ENCODE measurements at places on chromosomes 7 and 10. TPM values are rescaled to one million over a fixed set of nuclear protein-coding genes. Genes with fewer than 3 reads are reported as not detected.

DNA sequence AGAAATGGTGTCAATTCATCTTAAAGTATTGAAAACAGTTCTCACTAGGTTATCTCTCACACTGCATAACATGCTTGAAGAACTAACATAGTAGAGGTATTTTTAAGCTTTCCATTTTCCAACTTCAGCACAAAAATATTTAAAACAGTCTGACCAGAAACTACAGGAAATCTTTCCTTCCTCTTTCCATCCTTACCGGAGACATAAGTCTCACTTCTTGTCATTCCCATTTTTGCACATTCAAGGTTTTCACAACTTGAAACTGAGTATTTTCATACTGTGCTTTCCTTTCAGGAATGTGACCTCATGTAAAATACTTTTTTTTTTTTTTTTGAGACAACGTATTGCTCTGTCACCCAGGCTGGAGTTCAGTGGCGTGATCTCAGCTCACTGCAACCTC, 45.2 kb downstream of the ARHGAP12 start:
- no peak for DNase-seq
- H3K4me3 ChIP-seq: no peak overlapping the region
- peaks cover 17% of the 10 kb centered on the region for H3K4me1 ChIP-seq
- H3K27me3 ChIP-seq: no peaks in the 10 kb centered on the region
- no peaks in the 10 kb centered on the region for H3K36me3 ChIP-seq

Gene GCC1
- 33.6 TPM for total RNA-seq

Gene LRRC18
- not detected for total RNA-seq

Gene TRIL
- total RNA-seq: not detected

- H3K4me1 ChIP-seq: no peaks in the 10 kb centered on the region
- H3K36me3 ChIP-seq: no peaks in the 10 kb centered on the region
- no peak overlapping the region for H3K4me3 ChIP-seq
- peaks cover 11% of the 10 kb centered on the region for H3K27me3 ChIP-seq
- DNase-seq: no peak
Measured at GRCh38 chr7:29637374-29637773, 73.7 kb downstream of the PRR15 start.

Gene TPK1
- 21.7 TPM for total RNA-seq

Gene GNG11
- total RNA-seq: 0.85 TPM

Gene HMX2
- not detected for total RNA-seq

DNA sequence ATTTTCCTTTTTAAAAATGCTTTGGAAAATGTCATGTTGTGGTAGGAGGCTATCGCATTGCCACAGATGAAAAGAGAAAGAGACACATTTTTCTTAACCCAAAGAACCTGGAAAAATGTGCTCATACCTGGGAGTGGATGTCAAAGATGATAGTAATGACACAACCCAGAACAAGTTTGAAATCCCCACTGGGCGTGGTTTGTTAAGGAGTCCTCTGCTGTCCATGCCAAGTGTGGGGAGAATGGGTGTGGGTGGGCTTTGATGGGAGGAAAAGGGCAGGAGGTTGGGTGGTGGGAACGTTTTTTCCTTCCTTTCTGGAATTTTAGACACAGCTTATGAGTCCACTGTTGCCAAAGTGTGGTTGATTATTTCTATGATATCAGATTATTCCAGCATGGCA, 10.9 kb downstream of the OPTN start:
- peaks cover 30% of the 10 kb centered on the region for H3K4me1 ChIP-seq
- peak overlapping the region; percentile 73 for H3K27ac ChIP-seq
- no peaks in the 10 kb centered on the region for H3K27me3 ChIP-seq
- H3K4me3 ChIP-seq: no peak overlapping the region

- peaks cover 5% of the 10 kb centered on the region for H3K4me1 ChIP-seq
- no peak overlapping the region for H3K27ac ChIP-seq
- H3K4me3 ChIP-seq: no peak overlapping the region
- no peaks in the 10 kb centered on the region for H3K27me3 ChIP-seq
- no peak for DNase-seq
- no peaks in the 10 kb centered on the region for H3K36me3 ChIP-seq
Measured at GRCh38 chr7:101678658-101679057, 49.6 kb upstream of the MYL10 start.

Gene AKR1C4
- total RNA-seq: not detected

- no peak within 1 kb of the TSS for H3K27ac ChIP-seq
- no peak for DNase-seq
- peaks cover 7% of the 10 kb centered on the region for H3K4me1 ChIP-seq
- H3K27me3 ChIP-seq: peaks cover 16% of the 10 kb centered on the region
- H3K4me3 ChIP-seq: no peak within 1 kb of the TSS
Measured at GRCh38 chr10:49298983-49299815, at the start of gene C10orf71. Gene C10orf71, plus strand, starts transcription at chr10:49299170. Its CDS starts 23,376 bp downstream, at chr10:49322546.

GRCh38 chr7:107838816-107839565, 36.0 kb upstream of the SLC26A3 start:
- peaks cover 5% of the 10 kb centered on the region for H3K4me1 ChIP-seq
- peaks cover 7% of the 10 kb centered on the region for H3K27me3 ChIP-seq
- H3K4me3 ChIP-seq: no peak overlapping the region

- H3K27me3 ChIP-seq: no peaks in the 10 kb centered on the region
- H3K27ac ChIP-seq: no peak overlapping the region
- no peaks in the 10 kb centered on the region for H3K36me3 ChIP-seq
- no peak overlapping the region for H3K4me3 ChIP-seq
Measured at GRCh38 chr7:20401861-20402746, 71.4 kb downstream of the ITGB8 start.

Gene RASA4B
- 23.7 TPM for total RNA-seq

DNA sequence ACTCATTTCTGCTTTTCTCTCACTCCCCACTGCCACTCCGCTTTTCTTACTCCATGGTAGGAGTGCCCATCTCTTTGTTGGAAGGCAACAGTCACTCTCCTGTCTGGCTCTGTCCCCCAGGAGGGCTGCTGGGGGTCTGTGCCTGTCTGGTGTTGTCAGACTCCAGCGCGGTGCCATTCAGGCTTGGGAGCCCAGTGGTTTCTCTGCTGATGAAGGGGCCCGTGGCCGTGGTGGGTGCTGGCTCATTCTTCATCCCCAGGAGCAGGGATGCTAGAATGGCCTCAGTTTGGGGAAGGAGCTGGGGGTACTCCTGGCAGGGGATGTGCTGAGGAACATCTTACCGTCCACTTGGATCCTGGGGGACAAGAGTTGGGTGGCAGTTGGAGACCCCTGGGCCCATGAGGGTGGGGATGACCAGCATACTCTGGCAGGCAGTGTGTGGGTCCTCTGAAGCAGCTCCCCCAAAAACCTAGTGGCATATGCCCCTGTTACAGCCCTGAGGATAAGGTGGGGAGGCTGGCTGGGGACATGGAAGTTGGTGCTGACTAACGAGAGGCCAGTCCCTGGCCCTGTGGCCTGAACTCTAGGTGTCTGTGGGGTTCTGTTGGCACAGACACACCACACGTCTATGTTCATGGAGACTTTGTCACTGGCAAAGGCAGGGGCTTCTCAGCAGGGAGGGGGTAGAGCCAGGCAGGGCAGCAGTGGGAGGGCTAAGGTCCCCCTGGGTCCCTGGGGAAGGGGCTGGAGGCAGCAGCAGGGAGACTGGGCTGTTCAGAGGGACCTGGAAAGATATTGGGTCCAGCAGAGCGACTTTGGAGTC, 102.8 kb upstream of the RET start:
- H3K36me3 ChIP-seq: no peaks in the 10 kb centered on the region
- no peak overlapping the region for H3K4me3 ChIP-seq
- no peak overlapping the region for H3K27ac ChIP-seq
- no peaks in the 10 kb centered on the region for H3K4me1 ChIP-seq
- DNase-seq: no peak

- peaks cover 12% of the 10 kb centered on the region for H3K27me3 ChIP-seq
- H3K27ac ChIP-seq: no peak overlapping the region
- no peak overlapping the region for H3K4me3 ChIP-seq
Measured at GRCh38 chr10:120732643-120733313, 118.4 kb upstream of the WDR11 start.

Gene CROT
- 9.3 TPM for total RNA-seq

Gene SFRP5
- total RNA-seq: not detected

Gene WNT8B
- total RNA-seq: not detected

DNA sequence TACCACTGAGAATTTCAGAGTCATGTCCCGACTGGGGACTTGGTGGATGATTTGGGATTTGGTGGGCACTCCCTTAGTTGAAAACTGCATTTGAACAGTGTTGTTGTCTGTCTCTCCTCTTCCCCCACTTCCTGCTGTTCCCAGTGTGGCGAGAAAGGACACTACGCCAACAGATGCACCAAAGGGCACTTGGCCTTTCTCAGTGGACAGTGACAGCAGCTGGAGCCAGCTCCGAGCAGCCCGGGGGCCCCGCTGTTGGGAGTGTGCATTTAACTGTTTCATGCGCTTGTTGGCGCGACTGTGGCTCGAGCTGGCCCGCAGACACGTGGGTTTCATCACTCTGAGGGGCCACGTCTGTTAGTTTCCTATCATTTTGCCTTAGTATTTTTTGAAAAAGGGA, 9.7 kb downstream of the ATP5MF start:
- no peaks in the 10 kb centered on the region for H3K27me3 ChIP-seq
- no peak for DNase-seq
- no peak overlapping the region for H3K27ac ChIP-seq
- peaks cover 15% of the 10 kb centered on the region for H3K4me1 ChIP-seq

Gene ADIRF
- 0.42 TPM for total RNA-seq

Gene MGMT
- 17.2 TPM for total RNA-seq

GRCh38 chr7:22333680-22334141, 23.2 kb downstream of the RAPGEF5 start:
- peaks cover 38% of the 10 kb centered on the region for H3K27me3 ChIP-seq
- DNase-seq: no peak
- H3K4me3 ChIP-seq: no peak overlapping the region
- peaks cover 4% of the 10 kb centered on the region for H3K4me1 ChIP-seq

DNA sequence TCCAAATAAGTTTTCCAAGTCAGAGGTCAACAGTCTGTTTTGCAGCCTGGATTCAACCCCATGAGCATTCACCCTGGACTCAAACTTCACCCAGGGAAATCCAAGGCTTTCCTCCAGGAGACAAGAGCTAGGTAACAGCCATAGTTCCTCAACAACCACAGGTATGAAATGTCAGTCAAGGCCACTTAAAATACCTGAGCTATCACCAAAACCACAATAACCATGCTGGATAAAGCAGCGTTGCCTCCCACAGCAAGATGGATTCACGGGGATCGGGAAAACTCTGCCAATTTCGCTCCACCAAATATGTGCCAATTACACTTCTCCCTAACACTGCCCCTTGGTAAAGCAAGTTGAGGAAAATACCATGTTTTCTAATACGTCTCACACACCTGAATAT, 444.1 kb upstream of the KLF6 start:
- no peak overlapping the region for H3K4me3 ChIP-seq
- no peaks in the 10 kb centered on the region for H3K27me3 ChIP-seq
- DNase-seq: no peak
- peaks cover 3% of the 10 kb centered on the region for H3K4me1 ChIP-seq
- H3K27ac ChIP-seq: peak overlapping the region; percentile 14

DNA sequence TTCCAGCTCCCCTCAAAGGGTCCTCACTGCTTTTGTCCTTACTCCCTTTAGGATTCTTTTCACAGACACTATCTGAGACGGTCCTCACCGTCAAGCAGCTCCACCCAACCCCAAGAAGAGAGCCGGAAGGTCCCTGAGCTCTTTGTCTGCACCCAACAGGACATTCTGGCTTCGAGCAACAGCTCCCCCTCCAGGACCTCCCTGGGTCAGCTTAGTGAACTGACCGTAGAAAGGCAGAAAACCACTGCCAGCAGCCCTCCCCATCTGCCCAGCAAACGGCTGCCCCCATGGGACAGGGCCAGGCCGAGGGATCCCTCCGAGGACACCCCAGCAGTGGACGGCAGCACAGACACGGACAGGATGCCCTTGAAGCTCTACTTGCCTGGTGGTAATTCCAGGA, 19.9 kb downstream of the MINDY4 start:
- no peak overlapping the region for H3K27ac ChIP-seq
- no peak for DNase-seq
- H3K36me3 ChIP-seq: no peaks in the 10 kb centered on the region
- H3K4me3 ChIP-seq: no peak overlapping the region
- H3K27me3 ChIP-seq: no peaks in the 10 kb centered on the region

DNA sequence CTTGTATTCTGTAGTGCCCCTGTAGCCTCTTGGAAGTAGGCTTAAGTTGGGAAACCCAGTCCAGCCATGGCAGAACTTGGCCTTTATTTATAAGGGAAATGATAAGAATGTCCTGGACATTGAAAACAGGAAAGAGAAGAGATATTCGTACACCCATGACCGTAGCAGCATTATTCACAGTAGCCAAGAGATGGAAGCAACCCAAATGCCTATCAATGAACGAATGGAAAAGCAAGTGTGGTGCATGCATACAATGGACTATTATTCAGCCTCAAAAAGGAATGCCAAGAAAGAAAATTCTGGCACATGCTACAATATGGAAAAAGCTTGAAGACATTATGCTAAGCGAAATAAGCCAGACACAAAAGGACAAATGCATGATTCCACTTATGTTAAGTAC, 315.3 kb downstream of the CXCL12 start:
- no peak for DNase-seq
- no peaks in the 10 kb centered on the region for H3K36me3 ChIP-seq
- no peak overlapping the region for H3K4me3 ChIP-seq
- H3K27ac ChIP-seq: no peak overlapping the region
- H3K4me1 ChIP-seq: peaks cover 6% of the 10 kb centered on the region

Data from T-helper 17 cell (primary cell).